ENCODE measurements at places on chromosomes 16 and 17. TPM values are rescaled to one million over a fixed set of nuclear protein-coding genes. Genes with fewer than 3 reads are reported as not detected.

DNA sequence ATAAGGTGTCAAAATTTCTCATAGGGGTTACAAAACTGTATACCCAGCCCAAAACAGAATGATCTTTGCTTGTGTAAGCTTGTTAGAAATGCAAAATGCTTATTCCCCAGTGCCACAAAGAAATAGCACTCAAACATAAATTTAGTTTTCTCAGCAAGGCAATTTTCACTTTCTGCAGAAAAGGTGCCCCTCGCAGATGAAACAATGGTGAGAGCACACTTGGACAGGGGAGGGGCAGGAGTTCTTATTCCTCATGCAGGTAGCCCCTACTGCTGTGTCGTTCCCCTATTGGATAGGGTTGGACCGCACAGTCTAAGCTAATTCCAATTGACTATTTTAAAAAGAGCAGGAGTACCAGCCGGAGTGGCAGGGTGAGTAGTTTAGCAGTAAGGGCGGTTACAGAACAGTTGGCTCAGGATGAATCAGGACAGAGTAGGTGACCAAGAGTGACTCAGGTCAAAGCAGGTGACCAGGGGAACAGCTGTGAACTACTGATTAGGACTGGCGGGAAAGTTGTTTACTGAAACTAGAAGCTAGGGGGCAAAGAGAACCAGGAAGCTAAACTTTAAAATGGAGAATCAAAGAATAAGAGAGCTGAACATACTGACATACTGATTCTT, 5.5 kb upstream of the LDHD start:
- H3K4me1 ChIP-seq: no peaks in the 10 kb centered on the region
- H3K27me3 ChIP-seq: no peaks in the 10 kb centered on the region
- H3K4me3 ChIP-seq: no peak overlapping the region

DNA sequence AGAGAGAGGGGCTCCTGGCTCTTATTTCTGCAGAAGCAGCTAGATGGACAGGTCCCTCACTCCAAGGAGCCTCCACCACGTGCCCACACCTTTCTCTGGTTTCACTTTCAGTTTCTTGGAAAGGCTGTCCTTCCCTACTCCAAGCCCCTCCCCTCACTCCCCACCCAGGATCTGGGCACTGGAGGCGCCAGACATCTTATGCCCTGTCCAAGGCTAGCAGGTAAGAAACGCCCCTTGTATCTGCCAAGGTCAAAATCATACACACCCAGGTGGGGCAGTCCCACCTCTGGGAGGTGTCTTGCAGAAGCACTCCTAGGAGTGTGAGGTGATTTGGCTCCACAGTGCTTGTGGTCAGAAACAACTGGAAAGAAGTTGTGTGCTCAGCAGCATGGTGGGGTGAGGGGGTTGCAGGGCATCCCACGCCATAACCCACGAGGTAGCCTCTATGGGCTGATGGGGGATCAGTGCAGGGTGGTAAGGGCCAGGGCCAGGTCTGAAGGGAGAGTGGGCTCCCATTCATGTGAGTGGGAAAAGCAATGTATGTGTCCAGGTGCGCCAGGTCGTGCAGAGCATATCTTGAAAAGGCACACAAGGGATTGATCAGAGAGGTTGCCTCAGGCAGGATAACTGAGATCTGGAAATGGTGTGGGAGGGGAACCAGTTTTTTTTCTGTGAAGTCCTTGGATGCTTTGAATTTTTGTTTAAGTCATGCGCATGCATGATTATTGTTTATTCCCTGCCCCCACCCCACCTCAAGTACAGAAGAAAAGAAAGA, 31.8 kb upstream of the PRM1 start:
- peaks cover 42% of the 10 kb centered on the region for H3K4me1 ChIP-seq
- peak; percentile 59 for DNase-seq
- H3K27ac ChIP-seq: no peak overlapping the region
- no peaks in the 10 kb centered on the region for H3K36me3 ChIP-seq
- H3K4me3 ChIP-seq: no peak overlapping the region

- H3K4me1 ChIP-seq: no peaks in the 10 kb centered on the region
- no peak overlapping the region for H3K27ac ChIP-seq
- no peaks in the 10 kb centered on the region for H3K27me3 ChIP-seq
- H3K4me3 ChIP-seq: no peak overlapping the region
- H3K36me3 ChIP-seq: no peaks in the 10 kb centered on the region
These were observed 68.0 kb upstream of the NKD1 start for GRCh38 chr16:50480206-50480605.

DNA sequence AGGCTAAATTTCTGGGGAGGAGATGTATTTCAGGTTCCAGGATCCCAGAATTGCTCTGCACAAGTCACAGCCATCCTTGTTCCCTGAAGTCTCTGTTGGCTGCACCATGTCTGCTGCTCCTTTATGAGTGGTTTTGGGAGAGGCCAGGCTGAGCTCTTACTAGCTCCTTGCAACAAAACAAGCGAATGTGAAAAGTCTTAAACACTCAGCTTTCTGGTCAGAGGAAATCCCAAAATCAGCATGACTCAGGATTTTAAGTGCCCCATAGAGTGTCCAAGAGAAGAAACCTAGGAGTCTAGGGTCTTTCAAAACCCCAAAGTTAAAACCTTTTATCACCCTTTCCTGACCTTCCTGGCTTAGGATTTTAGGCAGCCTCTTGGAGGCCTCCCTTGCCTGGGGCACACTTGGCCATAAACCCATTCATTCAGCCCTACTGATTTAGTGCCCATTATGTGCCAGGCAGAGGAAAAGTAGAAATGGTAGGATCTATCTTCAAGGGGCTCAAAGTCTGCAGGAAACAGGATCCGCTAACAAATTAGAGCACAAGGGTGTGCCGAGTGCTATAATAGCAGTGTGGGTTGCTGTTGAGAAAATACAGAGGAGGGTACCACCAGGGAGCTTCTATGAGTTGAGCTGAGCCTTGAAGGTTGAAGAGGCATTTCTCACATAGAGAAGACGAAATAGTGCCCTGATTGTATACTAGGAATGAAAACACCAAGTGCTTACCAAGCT, 36.9 kb downstream of the SOST start:
- no peaks in the 10 kb centered on the region for H3K27me3 ChIP-seq
- H3K4me3 ChIP-seq: no peak overlapping the region
- H3K36me3 ChIP-seq: no peaks in the 10 kb centered on the region
- H3K4me1 ChIP-seq: peaks cover 7% of the 10 kb centered on the region
- H3K27ac ChIP-seq: peak overlapping the region; percentile 98
- DNase-seq: no peak

DNA sequence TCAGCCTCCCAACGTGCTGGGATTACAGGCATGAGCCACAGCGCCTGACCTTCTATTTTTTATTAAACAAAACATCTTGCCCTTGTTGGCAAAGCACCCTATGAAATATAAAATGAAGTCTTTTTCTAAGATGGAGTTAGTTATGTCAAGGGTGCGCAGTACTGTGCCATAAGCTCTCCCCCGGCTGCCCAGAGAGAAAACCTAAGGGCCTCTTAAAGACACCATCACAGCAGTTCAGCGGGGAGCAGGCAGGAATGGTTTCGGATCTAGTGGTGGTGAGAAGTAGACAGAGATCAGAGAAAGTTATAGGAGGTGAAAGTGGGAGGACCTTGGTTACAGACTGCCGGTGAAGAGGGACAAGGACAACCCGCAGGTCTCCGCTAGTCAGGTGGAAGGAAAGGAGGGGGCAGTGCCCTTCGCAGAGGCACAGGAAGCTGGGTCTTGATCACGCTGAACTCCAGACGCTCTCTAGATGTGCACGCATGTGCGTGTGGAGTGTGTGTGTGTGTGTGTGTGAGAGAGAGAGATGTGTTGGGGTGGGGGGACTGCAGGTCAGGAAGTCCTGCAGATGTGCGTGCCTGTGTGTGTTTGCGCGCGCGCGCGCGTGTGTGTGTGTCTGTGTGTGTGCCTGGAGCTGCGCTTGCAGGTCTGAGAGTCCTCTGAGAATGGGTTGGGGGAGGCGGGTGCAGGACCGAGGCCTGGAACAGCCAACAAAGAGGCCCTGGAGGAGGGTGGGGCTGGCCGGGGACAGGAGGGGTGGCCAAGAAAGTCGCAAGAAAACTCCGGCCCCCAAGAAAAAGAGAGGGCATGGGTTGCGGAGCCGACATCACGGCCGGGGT, 748 bp upstream of the CMTM3 start:
- H3K27ac ChIP-seq: peak overlapping the region; percentile 95
- DNase-seq: peak; percentile 93
- H3K27me3 ChIP-seq: no peaks in the 10 kb centered on the region
- no peaks in the 10 kb centered on the region for H3K36me3 ChIP-seq

DNA sequence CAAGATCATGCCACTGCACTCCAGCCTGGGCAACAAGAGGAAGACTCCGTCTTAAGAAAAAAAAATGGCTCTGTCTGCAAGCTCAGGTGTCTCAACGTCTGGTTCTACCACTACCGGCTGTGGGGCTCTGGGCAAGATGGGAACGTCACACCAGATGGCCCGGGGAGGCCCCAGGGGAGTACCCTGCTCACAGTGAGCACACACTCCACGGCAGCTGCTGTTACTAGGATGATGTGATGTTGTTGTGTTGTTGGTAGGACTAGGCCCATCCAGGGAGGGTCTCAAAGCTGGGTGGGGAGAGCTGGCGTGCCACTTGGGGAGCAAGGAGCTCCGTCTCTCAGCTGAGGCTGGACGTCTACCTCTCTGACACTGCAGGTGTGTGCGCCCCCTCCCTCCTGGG, 9.4 kb upstream of the NPTX1 start:
- peaks cover 18% of the 10 kb centered on the region for H3K27me3 ChIP-seq
- DNase-seq: no peak

DNA sequence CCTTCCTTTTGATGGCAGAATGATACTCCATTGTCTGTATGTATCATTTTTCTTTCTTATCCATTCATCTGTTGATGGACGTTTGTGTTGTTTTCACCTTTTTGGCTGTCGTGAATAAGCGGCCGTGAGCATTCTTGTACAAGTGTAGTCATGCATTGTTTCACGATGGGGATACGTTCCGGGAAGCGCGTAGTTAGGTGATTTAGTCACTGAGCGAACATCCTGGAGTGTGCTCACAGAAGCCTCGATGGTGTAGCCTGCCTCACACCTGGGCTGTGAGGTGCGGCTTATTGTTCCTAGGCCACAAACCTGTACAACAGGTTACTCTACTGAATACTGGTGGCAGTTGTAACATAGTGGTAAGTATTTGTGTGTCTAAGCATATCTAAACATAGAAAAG, 136.5 kb downstream of the CMIP start:
- H3K4me3 ChIP-seq: no peak overlapping the region
- H3K4me1 ChIP-seq: peaks cover 42% of the 10 kb centered on the region
- H3K36me3 ChIP-seq: no peaks in the 10 kb centered on the region
- no peaks in the 10 kb centered on the region for H3K27me3 ChIP-seq
- no peak for DNase-seq

DNA sequence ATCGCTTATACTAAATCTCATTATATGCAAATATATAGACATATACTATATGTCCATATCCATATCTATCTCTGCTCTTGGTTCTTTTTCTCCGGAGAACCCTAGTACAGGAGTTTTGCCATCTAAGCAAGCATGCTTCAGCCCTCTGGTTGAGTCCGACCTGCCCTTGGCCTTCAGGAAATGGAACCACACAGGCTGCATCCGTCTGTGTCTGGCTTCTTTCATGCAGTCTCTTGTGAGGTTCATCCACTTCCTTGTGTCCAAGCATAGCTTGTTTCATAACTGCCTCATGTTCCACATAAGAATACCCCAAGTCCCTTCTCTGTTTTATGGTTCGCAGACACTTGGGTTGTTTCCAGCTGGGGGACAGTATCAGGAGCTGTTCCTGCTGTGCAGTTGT, 16.8 kb downstream of the SNX20 start:
- H3K4me1 ChIP-seq: peaks cover 17% of the 10 kb centered on the region
- DNase-seq: no peak
- H3K4me3 ChIP-seq: no peak overlapping the region
- H3K36me3 ChIP-seq: no peaks in the 10 kb centered on the region

- H3K4me3 ChIP-seq: peak overlapping the region; percentile 74
- DNase-seq: peak; percentile 96
- H3K36me3 ChIP-seq: peaks cover 10% of the 10 kb centered on the region
- H3K27ac ChIP-seq: peak overlapping the region; percentile 96
- H3K4me1 ChIP-seq: peaks cover 64% of the 10 kb centered on the region
- H3K27me3 ChIP-seq: no peaks in the 10 kb centered on the region
These were observed 616 bp downstream of the SRSF2 start for GRCh38 chr17:76736349-76737081.

DNA sequence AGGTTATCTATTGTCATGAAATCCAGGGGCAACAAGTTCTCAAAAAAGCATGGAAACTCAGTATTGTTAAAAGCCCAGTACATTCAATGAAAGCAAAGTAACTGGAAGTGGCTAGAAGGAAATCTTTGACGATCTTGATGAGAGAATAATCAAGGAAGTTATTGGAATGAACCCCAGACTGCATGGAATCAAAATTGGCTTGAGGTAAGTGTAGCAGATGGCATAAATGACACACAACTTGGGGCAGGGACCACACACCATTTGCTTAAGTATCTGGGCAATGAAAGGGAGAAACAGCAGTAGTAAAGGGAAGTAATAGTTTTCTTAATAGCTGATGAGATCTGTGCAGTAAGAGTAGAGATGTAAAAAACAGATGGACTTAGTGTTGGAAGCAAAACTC, 238.0 kb downstream of the HS3ST3A1 start:
- DNase-seq: no peak
- no peak overlapping the region for H3K27ac ChIP-seq
- no peaks in the 10 kb centered on the region for H3K36me3 ChIP-seq
- no peak overlapping the region for H3K4me3 ChIP-seq
- no peaks in the 10 kb centered on the region for H3K4me1 ChIP-seq

DNA sequence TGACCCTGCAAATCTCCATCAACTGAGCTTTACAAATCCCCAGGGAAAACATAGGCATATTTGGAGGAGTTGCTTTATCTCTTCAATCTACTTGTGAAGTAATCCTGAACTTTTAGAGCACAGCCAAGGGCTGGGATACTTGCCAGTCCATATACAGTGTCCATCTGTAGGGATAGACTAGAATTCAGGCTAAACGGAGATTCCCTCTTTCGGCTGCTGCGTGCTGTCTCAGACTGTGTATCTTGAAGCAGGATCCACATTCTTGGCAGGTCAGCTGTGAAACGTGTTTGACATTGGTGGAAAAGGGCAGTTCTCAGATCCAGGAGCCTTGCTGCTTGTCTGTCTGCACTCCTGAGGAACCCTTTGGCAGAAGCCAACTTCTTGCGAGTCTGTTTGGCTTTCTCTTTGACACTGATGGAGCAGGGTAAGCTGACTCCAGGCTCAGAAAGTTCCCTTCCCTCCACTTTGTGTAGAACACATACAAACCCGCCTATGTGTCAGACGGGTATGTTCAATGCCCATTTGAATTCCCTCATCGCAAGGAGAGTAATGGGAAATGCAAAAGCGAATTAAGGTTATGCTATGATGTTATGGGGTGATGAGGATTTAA, 221.8 kb downstream of the MAP2K4 start:
- no peaks in the 10 kb centered on the region for H3K27me3 ChIP-seq
- H3K4me3 ChIP-seq: no peak overlapping the region
- no peaks in the 10 kb centered on the region for H3K4me1 ChIP-seq
- no peaks in the 10 kb centered on the region for H3K36me3 ChIP-seq
- no peak overlapping the region for H3K27ac ChIP-seq

Gene TAOK1
- 100 TPM for total RNA-seq

Gene CCDC102A
- total RNA-seq: 27.5 TPM

Gene SLC35G6
- total RNA-seq: not detected

Gene SLFN14
- 0.30 TPM for total RNA-seq

Gene NPIPA3
- 2.8 TPM for total RNA-seq

Gene NEUROD2
- total RNA-seq: not detected

Gene SLC47A1
- total RNA-seq: 11.1 TPM

Measured in upper lobe of left lung (tissue), 6 donors.